ENCODE measurements at places on chromosomes 7 and 10.

- no peak for DNase-seq
Observed at GRCh38 chr7:28005075-28005846, 175.3 kb downstream of the JAZF1 start.

DNA sequence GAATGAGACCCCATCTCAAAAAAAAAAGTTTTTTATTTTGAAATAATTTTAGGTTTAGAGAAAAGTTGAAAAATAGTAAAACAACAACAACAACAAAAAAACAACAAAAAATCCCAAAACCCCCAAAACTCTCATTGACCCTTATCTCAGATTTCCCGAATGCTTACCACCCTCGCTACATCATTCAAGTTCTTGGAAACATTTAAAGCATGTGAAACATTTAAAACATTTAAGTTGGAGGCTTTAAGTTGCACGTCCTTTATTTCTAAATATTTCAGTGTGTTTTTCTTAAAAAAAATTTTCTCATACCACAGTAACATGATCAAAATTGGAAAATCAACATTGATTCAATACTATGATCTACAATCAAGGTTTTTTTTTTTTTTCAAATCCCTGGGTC, 382 bp upstream of the ARMS2 start:
- no peak for DNase-seq

GRCh38 chr7:29754874-29755490, 51.3 kb upstream of the WIPF3 start:
- no peak for DNase-seq

DNA sequence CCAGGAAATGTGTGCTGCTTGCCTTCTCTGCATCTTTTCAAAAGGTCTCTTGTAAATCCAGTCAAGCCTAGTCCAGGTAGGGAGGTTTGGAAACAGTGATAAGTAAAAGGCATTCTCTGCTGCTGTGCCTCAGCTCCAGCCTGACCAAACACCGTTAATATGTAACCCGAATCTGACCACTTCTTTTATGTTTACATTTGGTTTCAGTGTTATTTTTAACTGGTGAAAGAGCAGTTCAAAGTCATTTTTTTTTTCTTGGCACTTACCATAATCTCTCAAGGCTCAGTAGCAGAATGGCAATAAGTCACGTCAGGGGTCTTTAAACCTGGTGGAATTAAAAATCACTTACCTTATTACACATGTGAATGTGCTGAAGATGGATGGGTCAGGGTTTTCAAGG, 216.8 kb downstream of the PTEN start:
- DNase-seq, result no peak

DNA sequence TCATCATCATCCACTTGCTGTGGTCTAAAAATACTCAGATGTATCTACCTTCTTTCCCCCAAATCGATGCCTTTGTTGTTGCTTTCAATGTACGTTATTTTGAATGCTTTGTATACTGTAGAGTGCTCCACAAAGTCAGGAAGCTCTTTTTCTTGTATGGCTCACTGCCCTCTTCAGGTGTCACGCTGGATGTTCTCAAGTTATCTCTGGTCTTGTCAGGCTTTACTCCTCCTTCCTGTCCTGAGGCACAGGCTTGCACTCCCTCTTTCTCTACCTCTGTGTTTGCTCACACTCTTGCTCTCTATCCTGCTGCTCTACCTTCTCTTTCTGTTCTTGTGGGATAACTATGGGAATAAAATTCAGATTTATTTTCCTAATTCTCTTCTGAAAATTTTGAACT, 381.3 kb downstream of the NRG3 start:
- DNase-seq, result no peak

DNA sequence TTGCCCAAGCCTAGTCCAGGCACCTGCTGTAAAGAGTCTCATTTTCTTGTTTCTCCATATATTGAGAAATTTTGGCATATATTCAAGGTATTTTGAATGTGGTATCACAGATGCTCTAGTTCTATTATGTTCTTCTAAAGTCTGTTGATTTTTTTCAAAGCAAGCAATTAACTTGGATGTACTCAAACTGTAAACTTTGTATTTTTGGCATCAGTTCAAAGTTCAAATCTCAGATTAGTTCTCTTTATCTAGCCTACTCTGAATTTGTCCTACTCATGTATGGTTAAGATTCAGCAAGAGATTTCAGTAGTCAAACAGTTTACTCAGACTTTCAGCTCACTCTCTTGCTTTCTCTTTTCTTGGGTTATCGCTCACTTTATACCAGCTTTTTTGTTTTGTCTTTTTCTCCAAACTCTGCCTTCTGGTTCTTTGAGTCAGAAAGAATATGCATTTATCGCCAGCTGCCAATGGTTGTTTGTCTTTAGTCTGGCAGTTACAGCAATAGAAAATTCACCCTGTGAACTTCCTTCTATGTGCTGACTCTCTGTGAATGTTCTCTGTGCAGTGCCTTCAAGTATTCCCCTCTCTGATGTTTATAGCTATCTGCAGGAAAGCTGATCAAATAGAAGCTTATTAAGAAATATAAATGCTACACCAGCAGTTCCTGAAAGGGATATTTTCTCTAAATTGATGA, 56.0 kb downstream of the ANKRD7 start:
- no peak for DNase-seq

- DNase-seq, result no peak
Observed at GRCh38 chr7:130324306-130324943, 20.2 kb upstream of the CPA5 start.

GRCh38 chr7:135748770-135749169, at the start of gene FAM180A:
FAM180A (minus strand) TSS chr7:135748813; CDS start chr7:135748580, 233 bp downstream.
- DNase-seq, result no peak

DNA sequence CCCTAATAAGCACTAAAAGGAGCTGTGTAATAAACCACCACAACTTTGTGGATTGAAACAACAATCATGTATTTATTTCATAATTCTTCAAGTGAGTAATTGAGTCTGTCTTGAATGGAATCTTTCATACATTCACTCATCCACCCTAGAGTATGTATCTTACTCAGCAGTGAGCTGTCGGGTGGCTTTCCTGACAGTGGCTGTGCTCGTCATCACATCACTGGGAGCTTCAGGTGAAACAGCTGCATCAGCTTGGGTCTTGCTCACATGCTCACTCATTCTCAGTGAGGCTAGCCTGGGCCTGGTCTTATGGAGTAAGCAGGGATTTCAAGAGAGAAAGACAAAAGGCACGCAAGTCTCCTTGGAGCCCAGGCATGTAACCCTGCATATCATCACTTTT, 271.4 kb downstream of the POM121L12 start:
- DNase-seq, result no peak

DNA sequence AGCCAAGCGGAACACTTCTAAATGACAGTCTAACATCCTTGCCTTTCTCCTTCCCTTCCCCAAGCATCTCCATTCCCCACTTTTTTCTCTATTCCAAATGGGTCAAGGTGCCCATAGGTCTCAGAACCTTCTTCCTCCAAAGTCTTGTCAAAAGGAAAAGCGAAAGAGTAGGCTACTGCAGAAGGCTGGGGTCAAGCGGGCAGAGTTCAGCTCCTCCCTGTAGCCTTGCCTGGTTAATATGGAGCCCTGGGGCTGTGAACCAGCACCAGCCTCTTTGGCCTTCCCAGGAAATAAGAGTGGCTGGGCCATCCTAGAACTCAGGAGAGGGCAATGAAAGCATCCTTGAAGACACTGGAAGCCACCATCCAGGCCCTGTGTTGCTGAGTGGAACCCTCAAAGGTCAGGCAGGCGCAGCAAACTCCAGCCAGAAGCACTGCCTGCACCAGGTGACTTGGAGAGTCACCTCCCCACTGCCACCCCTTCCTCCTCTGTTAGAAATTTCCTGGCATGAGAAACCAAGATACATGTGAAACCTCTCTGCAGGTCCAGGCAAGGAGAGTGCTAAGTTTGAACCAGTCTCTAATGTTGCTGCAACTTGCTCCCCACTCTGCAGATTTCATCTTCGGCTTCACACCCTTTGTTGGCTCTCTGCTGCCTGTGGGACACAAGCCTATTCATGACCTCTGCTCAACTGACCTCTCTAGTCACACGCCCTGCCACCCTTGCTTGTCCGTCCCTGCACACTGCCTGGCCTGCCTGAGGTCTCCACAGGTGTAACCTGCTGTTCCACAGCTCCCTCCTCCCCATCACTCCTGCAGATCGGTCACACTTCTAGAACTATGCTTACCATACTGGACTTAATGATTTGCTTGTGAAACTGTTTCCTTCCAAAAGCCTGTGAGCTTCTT, 74.9 kb downstream of the SH3PXD2A start:
- DNase-seq, result no peak

DNA sequence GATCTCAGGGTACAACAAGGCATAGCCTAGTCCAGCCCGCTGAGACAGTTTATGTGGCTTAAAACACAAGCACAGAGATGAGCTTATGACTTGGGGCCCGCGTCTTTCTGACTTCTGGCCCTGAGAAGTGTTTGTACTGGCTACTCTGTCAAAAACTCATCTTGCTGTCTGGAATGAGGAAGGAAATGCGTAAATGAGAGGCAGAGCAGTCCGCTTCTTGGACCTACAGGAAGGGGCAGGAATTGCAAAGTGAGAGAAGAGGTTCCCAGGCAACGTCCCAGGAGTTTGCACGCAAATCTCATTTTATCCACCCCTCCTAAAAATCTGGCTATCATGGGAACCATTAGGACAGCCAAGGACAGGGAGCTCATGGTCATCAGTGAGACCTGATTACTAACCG, 5.5 kb downstream of the ANXA11 start:
- DNase-seq, result no peak

DNA sequence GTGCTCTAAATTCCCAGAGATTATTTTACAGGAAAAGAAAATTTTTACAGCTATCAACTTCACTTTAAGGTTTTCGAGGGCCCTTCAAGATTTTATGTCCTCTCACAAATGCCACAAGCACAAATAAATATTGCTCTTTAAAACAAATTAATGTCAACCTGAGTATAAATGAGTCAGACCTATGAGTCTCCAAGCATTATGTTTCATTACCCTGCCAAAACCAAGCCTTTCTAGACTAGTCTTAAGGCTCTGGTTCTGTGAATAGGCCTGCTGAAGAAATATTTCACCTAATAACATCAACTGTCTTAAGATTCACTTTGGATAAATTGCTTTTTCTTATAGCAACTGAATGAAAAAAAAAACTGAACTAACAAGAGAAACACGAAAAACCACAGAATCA, 153.0 kb downstream of the PDE1C start:
- DNase-seq, result no peak

All from stimulated activated effector memory CD8-positive, alpha-beta T cell treated with anti-CD3 and anti-CD28 coated beads, Interleukin-12 subunit alpha, Interleukin-12 subunit beta, amount 100 ng/mL, for 72 hours (primary cell).